NCI-H2171 (cell line): ENCODE measurements at places on chromosomes 1 and 21.

- DNase-seq, result no peak
Measured at GRCh38 chr1:14055442-14056223, 355.6 kb downstream of the PRDM2 start.

- no peak for DNase-seq
Measured at GRCh38 chr1:101282314-101283038, 45.7 kb downstream of the S1PR1 start.

DNA sequence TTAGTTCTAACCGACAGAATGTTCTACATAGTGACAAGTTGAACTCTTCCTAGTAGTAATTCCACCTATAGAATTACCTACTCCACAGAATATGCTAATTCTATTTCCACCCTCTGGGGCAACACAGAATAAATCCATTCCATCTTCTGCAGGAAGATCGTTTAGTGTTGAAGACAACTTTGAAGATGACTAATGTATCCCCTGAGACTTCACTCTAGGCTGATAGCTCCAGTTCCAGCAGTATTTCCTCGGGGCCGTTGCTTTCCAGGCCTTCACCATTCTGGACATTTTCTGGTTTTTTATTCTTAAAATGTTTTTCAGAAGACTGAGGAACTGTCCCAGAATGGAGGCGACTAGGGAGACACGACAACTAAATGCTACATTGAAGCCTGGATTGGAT lies 61.0 kb upstream of the CSF1 start:
- DNase-seq, result no peak

DNA sequence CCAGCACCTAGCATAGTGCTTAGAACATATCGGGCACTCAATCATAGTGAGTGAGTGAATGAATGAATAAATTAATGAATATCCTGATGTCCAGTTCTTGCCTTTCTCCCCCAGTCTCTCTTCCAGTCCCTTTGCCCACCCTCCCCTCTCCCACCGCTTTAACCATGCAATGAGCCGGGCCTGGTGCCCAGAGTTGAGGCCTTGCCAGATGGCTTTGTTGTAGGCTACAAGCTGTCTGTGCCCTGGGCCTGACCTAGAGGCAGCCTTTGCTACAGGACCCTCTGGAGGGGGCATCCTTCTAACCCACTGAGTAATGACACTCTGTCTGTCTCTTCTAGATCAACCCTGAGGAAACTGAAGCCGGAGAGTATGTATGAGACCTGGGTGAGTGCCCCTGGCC lies 6.9 kb downstream of the CASQ1 start:
- DNase-seq, result no peak

DNA sequence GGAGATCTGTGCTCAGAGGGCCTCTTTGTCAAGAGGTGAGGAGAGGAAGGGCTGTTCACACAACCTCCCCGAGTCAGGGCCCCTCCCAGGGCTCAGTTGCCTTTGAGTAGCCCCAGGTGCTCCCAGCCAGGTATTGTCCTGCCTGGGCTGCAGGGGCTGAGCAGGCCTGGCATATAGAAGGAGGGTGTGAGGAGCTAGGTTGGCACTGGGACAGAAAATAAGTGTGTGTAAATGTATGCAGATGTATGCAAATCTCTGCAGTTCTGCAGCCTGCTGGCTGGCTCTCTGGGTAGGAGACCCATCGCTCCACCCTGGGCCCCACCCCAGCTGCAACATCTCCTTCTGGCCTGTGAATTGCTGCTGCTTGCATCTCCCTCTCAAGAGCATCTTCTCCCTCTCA lies 52.4 kb downstream of the NAV1 start:
- no peak for DNase-seq

- no peak for DNase-seq
Measured at GRCh38 chr1:82907313-82907712, 1091.6 kb downstream of the TTLL7 start.

- DNase-seq, result no peak
Measured at GRCh38 chr1:162856260-162856659, 4.7 kb downstream of the CCDC190 start.

DNA sequence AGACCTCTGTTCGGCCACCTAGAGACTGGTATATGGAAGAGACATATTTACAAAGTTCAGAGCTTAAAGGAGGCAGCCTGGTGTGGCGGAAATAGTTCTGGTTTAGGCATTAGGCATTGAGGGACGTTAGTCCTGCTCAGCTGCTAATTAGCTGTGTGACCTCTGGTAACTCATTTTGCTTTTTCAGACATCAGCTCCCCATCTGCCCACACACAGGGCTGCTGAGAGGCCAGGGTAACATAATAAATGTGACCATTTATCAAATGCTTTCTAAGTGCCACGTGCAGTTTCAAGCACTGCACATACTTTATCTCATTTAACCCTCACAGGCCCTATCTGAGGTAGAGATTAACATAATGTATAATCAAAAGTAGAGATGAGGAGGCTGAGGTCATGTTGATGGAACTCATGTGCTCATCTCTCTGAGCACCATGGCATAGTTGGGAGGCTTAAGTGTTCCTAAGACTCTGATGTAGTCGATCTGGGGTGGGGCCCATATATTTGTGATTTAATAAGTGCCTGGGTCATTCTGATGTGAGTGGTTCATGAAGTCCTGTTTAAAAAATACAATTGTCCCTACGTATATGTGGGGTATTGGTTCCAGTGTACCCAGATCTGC lies 267.2 kb upstream of the PLXNA2 start:
- DNase-seq, result no peak

DNA sequence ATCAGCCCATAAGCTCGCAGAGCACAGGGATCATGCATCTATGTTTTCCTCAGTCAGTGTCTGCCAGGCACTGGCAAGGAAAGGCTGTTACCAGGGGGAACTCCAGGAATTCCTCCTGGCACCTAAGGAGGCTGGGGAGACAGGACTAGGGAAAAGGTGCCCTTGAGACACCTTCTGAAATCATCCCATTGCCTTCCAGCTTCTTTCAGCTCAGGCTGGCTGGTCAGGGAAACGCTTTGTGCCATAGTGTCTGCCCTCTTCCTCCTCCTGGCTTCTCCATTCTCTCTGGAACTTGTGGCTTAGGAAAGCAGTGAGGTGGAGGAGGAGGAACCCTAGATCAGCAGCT lies 13.8 kb downstream of the LMNA start:
- no peak for DNase-seq

GRCh38 chr1:100423832-100424337 lies 71.6 kb downstream of the CDC14A start:
- DNase-seq, result no peak

GRCh38 chr1:245588116-245588639 lies 433.4 kb downstream of the KIF26B start:
- no peak for DNase-seq

DNA sequence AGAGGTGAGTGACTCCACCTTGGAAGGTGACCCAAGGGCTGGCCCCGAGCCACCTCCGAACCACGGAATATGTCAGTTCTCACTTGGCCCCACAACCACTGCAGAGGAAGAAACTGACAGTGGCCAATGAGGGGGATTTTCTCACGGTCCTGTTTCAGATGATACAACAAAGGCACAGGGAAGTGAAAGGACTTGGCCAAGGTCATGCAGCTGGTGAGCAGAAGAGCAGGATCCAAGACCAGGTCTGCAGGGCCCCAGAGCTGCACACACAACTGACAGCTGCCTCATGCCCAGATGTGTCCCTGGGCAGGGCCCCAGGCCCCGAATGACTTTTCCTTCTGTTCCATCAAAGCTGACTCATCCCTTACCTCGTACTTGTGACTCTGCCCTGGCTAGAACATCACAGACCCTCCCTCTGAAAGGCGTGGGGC lies 25.8 kb upstream of the EVA1B start:
- no peak for DNase-seq

DNA sequence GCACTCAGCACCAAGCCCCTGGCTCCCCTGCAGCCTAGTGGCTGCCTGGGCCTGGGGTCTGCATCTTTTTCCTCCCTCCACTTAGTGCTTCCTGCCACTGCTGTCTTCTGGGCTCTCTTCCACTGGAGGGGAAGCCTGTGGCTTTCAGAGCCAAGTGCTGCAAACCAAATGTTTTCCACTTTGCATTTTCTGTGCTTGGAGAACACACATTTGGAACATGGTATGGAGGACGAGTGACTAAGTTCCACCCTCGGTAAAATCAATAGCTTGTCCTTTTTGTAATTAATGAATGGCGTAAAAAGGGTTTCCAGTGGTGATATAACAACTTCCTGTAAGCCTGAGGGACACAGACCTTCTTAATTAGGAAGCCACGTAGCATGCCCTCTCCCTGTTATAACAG lies 10.1 kb upstream of the GPR153 start:
- no peak for DNase-seq

GRCh38 chr1:164671966-164672571 lies 113.1 kb downstream of the PBX1 start:
- no peak for DNase-seq

DNA sequence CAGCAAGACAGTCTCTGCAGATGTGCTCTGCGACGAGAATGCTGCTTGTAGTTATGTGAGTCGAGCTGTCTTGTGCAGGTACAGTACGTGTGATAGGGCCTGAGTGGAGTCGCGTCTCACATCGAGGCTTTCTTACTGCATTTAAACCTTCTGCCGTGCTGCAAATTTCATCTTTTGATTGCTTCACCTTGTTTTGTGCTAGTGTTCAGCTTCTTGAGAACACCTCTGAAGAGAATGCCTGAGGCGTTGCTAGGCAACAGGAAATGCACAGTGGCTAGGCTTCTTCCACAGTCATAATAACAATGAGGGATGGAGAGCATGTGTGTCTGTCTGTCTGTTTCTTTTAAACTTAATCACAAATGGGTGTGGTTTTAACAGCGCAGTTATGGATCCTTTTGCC lies 52.9 kb downstream of the MRPS6 start:
- no peak for DNase-seq

- no peak for DNase-seq
Measured at GRCh38 chr1:80506216-80506615, 1294.5 kb upstream of the ADGRL2 start.

DNA sequence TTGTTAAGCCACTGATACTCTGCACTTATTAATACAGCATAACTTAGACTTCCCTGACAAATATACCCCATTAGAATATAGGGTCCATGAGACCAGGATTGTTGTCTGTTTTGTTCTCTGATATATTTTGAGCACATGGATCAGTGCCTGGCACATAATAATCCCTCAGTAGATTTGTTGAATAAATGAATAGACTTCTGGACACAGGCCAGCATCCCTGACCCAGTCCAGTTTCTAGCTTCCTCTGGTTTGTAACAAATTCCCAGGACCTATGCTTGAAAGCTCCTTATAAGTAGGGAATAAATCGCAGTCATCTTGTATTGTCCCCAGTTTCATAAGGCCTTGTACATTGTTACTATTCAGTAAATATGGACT lies 58.2 kb upstream of the GADD45A start:
- no peak for DNase-seq

DNA sequence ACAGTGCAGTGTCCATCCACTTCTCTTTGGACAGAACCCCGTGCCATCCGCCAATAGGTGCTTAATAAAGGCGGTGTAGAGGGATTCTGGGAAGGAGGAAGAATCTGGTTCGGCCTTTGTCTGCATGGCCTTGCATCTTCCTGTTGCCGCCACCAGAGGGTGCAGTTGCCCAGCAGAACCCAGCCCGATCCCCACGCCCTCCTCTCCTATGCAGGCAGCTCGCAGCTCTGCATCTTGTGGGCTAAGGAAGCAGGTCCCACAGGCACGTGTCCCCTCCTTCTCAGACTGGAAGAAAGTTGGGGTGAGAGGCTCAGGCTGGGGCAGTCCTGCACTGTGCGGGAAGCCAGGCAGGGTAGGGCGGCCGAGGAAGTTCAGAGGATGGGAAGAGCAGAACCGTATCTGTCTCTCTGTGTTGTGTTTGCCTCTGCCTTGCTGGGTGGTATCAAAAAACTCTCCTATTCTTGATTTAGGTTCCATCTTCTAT lies 20.8 kb downstream of the NAV1 start:
- peak; percentile 65 for DNase-seq

GRCh38 chr1:151832318-151832980 lies 847 bp upstream of the RORC start:
- DNase-seq, result peak; percentile 27

- DNase-seq, result no peak
Measured at GRCh38 chr1:100359139-100359538, 6.8 kb downstream of the CDC14A start.

DNA sequence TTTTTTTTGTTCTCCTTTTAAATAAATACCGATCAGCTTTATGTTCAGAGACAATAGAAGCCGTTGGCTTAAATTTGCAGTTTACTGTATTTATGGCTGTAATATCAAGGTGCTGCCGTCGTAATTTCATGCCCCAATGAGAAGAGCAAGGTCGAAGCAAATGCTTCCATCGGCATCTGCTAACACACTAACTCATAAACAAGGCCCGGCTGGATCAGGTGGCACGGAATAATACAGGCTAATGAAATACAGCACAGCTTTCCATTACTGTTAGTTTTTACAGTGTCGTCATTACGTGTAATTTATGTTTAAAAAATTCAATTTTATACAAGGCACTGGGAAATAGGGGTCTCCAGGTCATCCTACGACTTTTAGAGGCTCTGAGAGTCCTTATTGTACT lies 119.0 kb downstream of the PEX14 start:
- DNase-seq, result peak; percentile 59

DNA sequence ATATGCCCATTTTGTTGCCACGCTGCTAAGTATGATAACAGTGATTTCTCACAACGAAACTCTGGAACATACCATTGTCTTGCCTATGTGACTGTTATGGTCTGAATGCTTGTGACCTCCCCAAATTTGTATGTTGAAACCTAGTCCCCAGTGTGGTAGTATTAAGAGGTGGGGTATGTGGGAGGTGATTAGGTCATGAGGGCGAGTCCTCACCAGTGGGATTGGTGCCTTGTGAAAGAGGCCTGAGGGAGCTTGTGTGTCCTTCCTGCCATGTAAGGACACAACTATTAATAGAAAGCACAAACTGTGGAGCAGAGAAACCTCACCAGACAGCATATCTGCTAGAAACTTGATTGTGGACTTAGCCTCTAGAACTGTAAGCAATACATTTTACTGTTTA lies 84.6 kb downstream of the SELENOF start:
- no peak for DNase-seq

DNA sequence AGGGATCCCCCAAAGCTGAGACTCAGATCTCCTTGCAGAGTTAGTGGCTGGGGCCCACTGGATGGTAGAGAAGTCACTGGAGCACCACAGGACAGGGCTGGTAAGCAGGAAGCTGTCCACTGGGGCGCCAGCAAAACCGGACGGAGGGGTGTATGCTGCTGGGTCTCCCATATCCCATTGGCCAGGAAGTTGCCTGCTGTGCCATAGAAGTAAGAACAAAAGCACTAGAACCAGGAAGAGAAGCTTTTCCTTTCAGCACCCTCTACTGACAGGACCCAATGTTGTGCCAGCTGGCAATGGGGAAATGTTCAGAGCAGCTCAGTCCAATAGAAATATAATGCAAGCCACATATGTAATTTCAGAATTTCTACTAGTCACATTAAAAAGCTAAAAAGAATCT lies 146.6 kb downstream of the SPATA46 start:
- DNase-seq, result no peak

GRCh38 chr1:215529111-215529510 lies 38.0 kb upstream of the KCTD3 start:
- DNase-seq, result no peak

GRCh38 chr1:19969898-19970660 lies 9.3 kb downstream of the PLA2G2A start:
- no peak for DNase-seq

GRCh38 chr1:46301808-46302640 lies 1.4 kb downstream of the LRRC41 start:
- peak; percentile 37 for DNase-seq
